Mesenteric fat pad (tissue), 1 donor: ENCODE measurements at places on chromosomes 2 and 18.
A peak's percentile ranks its signal among the peaks of the same experiment; 100 is the strongest.

GRCh38 chr18:37314534-37314933 is 251.1 kb downstream of the CELF4 start:
- no peak for DNase-seq

DNA sequence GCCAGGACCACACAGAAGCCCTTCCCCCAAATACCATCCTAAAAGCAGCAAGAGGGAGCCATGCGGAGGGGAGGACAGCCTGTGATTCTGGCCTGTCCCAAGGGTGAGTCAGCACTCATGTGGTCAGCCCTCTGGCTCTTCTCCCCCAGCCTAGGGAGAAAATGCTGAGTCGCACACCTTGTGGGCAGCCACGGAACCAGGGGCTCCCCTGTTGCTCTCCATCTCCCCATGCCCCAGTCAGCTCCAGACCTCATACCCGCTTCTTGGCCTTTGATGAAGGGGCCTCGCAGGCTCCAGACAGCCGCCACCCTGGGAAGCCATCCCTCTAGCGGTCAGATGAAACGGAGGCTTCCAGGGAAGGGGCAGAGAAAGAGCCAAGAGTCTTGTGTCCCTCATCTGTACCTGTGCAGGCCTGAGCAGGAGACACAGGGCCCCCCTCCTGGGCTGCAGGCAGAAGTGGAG is 181.3 kb upstream of the SIX2 start:
- DNase-seq = no peak

DNA sequence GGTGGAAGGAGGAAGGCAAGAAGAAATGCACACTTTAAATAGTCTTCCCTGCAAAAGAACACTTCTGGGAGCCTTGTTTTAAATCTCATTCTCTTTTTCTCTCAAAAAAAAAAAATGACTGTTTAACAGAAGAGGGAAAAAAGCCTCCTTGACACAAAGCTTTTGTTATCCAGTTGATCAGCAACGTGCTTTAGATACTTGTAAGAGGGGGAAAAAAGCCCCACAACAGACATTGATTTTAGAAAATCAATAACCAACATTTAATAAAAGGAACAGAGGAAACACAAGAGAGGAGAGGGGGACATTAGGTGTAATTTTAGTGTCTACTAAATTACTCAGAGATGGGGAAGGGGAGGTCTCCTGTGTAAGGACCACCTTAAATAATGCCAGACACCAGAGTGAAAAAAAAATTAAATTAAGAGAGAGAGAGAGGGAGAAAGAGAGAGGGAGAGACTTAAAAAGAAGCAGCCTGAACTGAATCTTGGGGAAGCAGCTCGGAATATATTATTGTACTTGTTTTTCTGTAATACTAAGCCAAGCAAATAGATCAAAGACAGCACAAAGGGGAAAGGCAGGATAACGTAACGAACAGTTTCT is 4.7 kb downstream of the ZEB2 start:
- no peak for DNase-seq

GRCh38 chr2:83990636-83991035 is 468.4 kb downstream of the SUCLG1 start:
- no peak for DNase-seq

GRCh38 chr2:224147174-224147573 is 108.1 kb upstream of the SERPINE2 start:
- no peak for DNase-seq

GRCh38 chr2:23053601-23054000 is 331.4 kb upstream of the KLHL29 start:
- no peak for DNase-seq

- DNase-seq = no peak
Observed at GRCh38 chr18:22678486-22678885, 254.6 kb upstream of the RBBP8 start.

- DNase-seq = no peak
Observed at GRCh38 chr2:74862020-74862964, 28.4 kb downstream of the HK2 start.

- DNase-seq = no peak
Observed at GRCh38 chr2:168731002-168731401, 71.4 kb upstream of the NOSTRIN start.

GRCh38 chr2:206512999-206513398 is 69.7 kb downstream of the ADAM23 start:
- no peak for DNase-seq

DNA sequence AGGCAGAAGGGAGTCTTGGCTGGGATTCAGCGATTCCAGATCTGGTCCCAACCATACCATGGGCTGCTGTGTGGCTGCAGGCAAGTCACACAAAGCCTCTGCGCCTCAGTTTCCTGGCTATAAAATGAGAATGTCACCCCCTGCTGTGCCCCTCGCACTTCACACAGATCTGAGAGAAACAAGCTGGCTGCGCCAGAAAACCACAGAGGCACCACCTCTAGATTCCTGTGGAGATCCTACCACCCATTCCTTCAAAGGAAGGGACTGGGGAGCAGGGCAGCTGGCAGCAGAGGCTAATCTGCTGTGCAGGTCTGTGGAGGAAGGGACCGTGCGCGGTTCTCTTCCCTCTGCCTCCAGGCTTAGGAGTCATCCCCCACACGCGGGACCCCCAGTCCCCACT is 19.8 kb downstream of the NEURL3 start:
- no peak for DNase-seq

- DNase-seq = no peak
Observed at GRCh38 chr2:173649527-173650219, 295.0 kb downstream of the CDCA7 start.

DNA sequence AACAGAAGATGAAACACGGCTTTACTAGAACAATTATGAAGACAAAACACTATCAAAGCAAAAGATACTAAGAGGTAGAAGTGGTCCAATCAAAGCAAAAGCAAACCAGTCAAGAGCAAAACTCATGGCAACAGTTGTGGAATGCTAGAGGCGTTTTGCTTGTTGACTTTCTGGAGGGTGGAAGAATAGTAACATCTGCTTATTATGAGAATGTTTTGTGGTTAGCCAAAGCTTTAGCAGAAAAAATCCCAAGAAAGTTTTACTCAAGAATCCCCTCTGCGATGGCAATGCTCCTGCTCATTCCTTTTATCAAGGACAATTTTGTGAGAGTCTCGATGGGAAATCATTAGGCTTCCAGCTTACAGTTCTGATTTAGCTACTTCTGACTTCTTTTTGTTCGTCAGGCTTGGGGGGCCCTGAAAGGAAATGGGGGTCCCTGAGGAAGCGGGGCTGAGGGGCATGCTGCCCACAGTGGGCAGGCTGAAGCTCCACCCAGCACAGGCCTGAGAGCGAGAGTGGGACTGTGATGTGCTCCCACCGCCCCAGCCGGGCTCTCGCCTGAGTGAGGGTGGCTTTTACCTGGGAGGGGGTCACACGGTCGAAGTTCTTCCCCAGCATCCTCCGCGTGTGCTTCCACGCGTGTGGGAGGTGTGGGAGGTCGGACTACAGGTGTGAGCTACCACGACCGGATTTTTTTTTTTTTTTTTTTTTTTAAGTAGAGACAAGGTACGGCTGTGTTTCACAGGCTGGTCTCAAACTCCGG is 49.0 kb upstream of the MC4R start:
- DNase-seq = no peak

- DNase-seq = no peak
Observed at GRCh38 chr2:107775791-107776190, 50.9 kb upstream of the RGPD4 start.

DNA sequence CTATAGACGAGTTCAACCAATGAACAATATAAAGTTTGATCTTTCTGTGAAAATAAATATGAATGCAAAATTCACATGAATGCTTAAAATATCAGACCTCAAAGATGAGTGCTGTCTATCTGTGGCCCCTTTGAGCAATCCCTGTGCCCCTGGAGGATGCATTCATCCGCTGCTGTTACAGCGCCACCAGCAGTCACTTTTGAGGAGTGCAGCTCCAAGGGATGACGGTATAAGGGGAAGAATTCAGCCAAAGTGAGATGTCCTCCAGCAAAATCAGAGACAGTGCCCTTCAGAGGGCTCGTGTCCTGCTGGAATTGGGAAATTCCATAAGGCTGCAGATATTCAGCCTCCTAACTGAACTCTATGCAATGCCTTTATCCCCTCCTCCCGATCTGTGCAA is 12.0 kb upstream of the CHRNA1 start:
- DNase-seq = no peak

GRCh38 chr2:47359375-47359868 is 43.5 kb upstream of the MSH2 start:
- DNase-seq = no peak

DNA sequence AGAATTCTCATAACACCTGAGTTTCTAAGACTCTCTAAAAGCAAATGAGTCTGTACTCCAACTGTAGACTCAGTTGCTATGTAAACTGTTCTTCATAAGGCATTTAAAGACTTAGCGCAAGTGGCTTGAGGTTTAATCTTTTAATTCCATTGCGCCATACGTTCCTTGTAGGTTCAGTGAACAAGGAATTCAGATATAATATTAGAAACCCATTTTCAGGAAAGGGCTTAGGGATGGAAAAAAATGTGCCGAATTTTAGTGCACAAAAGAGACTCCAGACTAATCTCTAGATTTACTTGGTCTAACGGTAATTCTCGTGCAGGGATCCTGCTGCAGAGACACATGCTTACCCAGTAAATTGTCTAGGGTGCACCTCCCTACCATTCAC is 268.9 kb upstream of the TANK start:
- DNase-seq = no peak

DNA sequence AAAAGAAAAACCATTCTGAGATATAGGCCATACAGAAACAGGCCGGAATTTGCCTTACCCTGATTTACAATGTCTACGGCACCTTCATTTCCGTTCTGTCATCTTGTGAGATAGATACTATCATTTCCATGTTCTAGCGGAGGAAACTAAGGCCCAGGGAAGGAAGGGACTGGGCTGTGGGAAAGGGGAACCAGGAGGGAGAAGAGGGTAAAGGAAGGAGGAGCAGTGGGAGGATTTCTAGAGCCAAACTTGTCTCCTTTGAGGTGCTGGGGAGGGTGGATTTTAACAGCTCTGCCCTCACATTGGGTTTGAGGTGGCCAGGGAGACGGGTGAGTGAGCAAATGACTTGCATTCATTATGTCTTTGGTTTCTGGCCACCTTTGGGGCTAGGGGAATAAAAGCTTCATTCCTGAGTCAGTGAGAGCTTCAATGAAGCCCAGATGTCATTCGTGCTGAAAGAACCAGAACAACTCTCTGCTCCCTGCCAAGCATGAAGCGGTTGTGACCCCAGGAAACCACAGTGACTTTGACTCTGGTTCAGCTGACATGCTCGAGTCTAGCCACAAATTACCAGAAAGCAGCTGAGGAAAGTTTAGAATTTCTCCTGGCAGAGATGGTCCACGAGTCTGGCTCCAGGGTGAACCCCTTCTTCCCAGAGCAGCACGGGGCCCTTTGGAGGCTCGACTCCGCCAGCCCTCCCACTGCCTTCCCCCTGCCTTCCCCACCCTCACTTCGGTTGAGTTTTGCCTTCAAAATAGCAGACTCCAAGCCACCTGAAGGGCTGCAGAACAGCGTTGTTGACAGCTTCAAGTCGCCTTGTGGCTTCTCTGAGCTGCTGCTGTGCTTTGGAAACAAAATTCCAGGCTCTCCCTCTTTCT is 3.8 kb downstream of the ACTG2 start:
- DNase-seq = peak; percentile 6

- DNase-seq = no peak
Observed at GRCh38 chr2:98691303-98691702, 39.6 kb downstream of the MGAT4A start.

DNA sequence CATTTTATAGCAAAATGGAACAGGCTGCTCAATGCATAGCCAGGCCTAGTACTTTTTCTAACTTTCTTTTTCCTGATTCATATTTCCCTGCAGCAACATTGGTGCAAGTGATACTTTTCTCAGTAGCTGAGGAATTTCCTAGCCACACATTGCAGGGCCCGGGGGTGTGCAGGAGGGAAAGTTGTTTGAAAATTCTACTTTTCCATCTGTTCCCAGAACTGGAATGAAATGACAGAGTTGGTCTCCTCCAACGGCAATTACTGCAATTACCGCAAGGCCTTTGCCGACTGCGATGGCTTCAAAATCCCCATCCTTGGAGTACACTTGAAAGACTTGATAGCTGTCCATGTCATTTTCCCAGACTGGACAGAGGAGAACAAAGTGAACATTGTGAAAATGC is 50.5 kb downstream of the RASGRP3 start:
- DNase-seq = no peak

- no peak for DNase-seq
Observed at GRCh38 chr18:42028247-42028832, 73.3 kb downstream of the PIK3C3 start.

- DNase-seq = peak; percentile 91
Observed at GRCh38 chr18:45879681-45880655, 54.5 kb downstream of the SIGLEC15 start.

DNA sequence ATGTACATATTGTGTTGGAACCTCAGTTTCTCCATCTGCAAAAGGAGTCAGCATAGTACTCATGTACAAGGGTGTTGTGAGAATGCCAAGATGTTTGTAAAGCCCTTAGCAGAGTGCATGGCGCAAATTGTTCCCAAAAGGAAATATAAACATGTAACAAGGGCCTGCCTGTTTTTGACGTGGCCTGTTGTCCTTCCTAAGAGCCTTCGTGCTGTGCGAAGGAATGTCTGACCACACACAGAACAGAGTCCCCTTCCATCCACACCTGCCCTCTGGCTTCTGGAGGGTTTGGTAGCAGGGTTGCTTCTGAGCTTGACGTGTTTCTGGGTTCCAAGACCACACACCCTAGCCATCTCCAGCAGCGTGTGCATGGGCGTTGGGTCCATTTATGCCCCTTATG is 34.9 kb downstream of the CABLES1 start:
- no peak for DNase-seq

- DNase-seq = no peak
Observed at GRCh38 chr2:58730764-58731487, 489.8 kb upstream of the FANCL start.

- DNase-seq = no peak
Observed at GRCh38 chr18:73739098-73739497, 408.5 kb downstream of the FBXO15 start.

DNA sequence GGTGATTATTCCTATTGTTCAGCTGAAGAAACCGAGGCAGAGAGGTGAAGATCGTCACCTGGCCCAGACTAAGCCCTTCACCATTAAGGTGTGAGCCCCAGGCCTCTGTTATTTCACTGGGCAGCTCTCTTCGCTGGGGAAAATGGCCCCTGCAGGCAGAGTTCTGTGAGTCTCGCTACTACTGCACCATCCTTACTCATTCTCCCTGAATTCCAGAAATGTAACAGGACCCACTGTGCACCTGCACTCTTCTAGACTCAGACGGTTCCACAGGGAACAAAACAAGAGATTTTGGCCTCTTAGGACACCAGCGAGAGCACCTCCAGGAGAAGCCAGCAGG is 147.7 kb upstream of the GLI2 start:
- DNase-seq = no peak

- DNase-seq = no peak
Observed at GRCh38 chr2:229715895-229716507, 1.6 kb upstream of the DNER start.

GRCh38 chr2:30179536-30179935 is 32.7 kb downstream of the YPEL5 start:
- DNase-seq = no peak
